NCI-H2171 treated with DMSO at 0.1 percent for 48 hours (cell line): ENCODE measurements at places on chromosomes 1 and 21.

DNA sequence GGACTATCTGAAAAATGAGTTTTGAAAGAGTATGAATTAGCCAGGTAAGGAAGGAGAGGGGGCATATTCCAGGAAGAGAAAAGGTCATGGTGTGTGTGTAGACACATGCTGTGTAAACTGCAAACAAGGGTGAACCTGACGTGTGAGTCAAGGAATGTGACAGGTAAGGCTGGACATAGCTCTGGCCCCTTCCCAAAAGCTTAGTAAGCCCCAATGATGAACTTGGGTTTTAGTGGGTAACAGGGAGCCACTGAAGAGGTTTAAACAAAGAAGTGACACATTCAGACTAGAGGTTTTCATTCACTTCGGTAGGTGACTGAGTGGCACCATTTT is 36.7 kb downstream of the EGLN1 start:
- DNase-seq, result no peak

DNA sequence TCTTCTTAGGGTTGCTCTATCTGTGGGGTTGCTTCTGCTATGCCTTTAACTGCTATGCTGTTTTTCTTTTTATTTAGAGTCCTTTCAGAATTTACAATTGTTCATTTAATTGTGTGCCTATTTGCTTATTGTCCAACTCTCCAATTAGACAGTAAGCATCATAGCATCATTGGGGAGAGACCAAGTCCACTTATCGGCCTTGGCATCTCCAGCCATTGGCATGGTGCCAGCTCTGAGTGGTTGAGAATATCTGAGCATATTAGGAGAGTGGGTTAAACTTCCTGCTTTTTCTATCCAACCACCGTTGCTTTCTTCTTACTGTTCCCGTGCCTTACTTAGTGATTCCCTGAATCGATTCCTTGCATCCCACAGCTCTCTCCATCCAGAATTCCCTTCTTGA is 535.0 kb downstream of the AJAP1 start:
- no peak for DNase-seq

DNA sequence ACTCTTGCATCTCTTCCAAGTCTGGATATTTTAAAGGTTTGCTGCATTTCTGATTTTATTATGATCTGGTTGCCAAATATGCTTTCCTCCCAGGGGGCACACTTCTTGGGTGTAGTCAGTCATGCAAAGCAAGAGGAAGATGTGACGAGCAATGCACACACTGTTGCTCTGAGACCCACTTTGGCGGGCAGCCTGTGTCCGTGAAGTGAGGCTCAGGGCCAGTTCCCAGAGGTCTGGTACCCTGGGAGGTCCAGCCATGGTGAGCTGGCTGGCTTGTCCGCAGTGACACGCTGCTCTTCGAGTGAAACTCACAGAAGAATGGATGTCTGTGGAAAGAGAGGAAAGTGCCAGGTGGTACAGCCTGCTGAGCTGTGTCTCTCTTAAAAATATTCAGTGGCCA is 52.8 kb upstream of the EDN2 start:
- no peak for DNase-seq

DNA sequence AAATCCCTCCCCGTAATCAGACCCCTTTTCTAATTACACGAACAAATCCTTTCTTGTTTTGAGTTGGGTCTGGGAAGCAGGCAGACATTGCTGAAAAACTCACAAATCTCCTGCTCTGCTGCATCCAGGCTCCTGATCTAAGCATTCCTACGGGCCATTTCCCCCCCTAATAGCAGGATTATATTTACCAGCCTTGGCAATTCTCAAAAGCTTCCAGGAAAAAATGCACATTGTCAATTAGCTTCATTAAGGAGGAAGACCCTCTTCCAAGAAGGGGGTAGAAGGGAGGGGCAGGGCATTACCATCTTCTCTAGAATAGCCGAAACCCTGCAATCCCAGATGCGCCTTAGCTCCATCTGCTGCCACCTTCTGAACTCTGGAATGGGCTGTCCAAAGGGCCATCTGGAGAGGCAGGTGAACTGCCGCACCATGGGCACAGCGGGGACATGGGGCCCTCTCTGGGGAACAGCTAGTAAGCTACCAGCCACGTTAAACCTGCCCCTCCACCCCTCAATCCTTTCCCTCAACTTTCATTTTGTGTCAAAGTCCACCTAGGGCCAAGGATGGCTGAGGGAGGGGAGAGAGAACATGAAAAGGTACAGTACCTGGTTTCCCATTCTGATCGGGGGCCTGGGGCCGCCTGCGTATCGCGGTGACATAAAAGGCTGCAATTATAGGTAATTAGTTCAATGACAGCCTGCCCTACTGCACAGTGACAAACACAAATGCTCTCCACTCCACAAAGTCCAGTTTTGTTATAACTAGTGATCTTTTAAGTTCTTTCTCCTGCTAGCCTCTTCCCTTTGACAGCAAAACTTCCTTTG is 56.8 kb downstream of the MRPL37 start:
- DNase-seq, result no peak

- DNase-seq, result no peak
Measured at GRCh38 chr1:14320518-14320917, 278.0 kb upstream of the KAZN start.
